Cortex of kidney (tissue), 1 donor: ENCODE measurements at places on chromosomes 7 and 10.

DNA sequence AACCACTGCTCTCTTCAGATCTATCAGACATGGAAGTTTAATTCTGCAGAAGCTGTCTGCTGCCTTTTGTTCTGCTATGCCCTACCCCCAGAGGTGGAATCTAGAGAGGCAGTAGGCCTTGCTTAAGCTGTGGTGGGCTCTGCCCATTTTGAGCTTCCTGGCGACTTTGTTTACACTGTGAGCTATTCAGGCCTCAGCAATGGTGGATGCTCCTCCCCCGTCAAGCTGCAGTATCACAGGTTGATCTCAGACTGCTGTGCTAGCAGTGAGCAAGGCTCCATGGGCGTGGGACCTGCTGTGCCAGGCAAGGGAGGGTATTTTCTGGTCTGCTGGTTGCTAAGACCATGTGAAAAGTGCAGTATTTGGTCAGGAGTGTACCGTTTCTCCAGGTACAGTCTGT, 45.1 kb upstream of the CDK14 start:
- DNase-seq = no peak

- no peak for DNase-seq
Measured at GRCh38 chr7:83410989-83411591, 237.8 kb downstream of the SEMA3E start.

- DNase-seq = no peak
Measured at GRCh38 chr7:135763261-135763660, 14.6 kb upstream of the FAM180A start.

- DNase-seq = no peak
Measured at GRCh38 chr7:116899308-116899707, 36.9 kb downstream of the CAPZA2 start.

GRCh38 chr10:128792426-128793140, 666.4 kb upstream of the MKI67 start:
- DNase-seq = no peak

GRCh38 chr10:71039551-71039950, 151.2 kb upstream of the PCBD1 start:
- no peak for DNase-seq

GRCh38 chr10:29473087-29473356, 161.7 kb downstream of the SVIL start:
- no peak for DNase-seq

DNA sequence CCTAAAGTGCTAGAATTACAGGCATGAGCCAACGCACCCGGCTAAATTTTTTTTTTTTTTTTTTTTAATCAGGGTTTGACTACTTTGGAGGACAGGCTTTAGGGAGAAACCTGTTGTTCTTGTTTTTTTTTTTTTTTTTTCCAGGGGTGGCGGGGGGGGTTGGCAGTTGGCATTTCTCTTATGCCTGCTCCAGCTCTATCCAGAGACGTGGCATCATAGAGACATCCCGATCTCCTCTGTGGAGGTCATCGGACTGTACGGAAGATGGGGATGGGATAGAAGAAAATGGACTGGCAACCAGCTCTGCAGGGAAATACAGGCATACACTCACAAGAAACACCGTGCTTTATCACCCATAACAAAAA, 130.8 kb downstream of the PRPF18 start:
- DNase-seq = no peak

DNA sequence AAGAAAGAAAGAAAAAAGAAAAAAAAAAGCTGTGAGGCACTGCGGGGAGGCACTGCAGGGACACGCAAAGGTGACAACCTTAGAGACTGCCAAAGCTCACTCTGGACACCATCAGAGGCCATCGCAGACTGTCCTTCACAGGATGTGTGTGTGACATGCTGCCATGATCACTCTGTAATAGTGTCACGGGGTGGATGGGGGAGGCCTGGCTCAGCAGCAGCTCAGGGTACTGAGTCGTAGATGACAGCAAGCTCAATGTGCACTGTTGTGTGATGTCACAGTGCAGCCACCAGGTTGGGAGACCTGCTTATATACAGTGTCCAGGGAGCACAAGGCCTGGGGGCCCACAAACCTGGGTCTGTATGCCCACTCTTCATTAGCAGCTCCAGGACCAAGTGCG, 83.3 kb downstream of the SLIT1 start:
- no peak for DNase-seq

GRCh38 chr10:130039141-130039540, 71.5 kb downstream of the C10orf143 start:
- no peak for DNase-seq

DNA sequence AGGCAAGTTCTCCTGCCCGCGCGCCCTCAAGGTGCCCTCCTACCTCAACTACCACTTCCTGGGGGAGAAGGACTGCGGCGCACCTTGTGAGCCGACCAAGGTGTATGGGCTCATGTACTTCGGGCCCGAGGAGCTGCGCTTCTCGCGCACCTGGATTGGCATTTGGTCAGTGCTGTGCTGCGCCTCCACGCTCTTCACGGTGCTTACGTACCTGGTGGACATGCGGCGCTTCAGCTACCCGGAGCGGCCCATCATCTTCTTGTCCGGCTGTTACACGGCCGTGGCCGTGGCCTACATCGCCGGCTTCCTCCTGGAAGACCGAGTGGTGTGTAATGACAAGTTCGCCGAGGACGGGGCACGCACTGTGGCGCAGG, 1.4 kb downstream of the FZD1 start:
- no peak for DNase-seq

DNA sequence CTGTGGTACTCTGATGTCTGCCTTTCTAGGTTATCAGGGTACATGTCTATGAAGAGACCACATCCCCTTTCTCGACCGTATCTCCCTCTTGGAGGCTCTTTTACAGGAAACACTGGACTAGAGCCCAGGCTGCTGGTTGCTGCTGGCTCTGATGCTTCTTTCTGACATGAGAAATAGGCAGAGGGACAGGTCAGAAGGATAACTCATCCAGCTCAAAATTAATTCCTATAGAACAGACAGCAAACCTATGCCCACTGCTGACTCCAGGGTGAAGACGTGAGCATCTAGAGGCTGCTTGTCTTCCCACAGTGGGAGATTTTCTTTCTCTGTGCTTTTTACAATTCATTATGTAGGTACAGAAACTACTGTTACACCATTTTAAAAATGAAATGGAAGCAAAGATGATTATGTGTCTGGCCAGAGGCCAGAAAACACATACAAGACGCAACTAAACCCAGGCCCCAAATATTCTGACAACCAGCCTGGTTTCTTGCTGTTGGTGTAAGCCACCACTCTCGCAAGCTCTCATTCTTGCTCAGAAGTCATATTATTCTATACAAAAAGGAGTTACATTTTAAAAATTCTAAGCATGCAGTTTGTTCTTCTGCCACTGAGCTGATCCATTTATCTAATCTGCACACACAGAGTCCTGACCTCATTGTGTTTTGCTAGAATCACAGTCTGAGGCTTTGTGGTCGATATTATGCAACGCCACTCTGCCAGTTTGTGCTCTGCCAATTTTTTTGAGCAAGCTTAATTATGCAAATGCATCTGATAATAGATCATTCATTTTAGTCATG, 424.3 kb downstream of the KIF20B start:
- DNase-seq = no peak

DNA sequence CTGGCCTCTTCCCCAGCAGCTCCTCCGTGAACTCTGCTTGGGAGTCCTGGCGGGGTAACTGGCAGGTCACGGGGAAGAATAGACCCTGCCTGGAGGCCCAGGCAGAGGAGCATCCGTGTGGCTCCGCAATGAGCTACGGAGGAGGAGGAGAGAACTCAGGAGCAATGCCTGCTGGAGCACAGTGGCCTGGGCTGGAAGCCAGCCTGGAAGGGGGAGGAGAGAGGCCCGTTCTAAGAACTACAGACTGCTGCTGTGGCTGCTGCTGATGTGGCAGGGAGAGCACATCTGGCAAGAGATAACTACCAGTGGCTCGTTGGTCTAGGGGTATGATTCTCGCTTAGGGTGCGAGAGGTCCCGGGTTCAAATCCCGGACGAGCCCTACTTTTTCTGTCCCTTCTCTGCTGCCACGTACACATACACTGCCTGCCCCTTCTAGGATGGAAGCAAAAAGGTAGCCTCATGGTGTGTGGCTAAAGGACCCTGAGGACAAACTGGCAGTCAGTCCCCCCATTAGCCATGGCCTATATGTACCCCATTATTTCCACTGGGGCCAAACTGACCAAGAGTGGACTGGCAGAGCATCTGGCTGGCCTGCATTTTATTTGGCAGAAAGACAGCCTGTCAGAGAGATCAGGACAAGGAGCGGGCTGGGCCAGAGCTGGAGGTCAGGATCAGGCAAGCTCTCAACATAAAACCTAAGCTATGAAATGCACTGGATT, 7.7 kb upstream of the OPN1SW start:
- no peak for DNase-seq

DNA sequence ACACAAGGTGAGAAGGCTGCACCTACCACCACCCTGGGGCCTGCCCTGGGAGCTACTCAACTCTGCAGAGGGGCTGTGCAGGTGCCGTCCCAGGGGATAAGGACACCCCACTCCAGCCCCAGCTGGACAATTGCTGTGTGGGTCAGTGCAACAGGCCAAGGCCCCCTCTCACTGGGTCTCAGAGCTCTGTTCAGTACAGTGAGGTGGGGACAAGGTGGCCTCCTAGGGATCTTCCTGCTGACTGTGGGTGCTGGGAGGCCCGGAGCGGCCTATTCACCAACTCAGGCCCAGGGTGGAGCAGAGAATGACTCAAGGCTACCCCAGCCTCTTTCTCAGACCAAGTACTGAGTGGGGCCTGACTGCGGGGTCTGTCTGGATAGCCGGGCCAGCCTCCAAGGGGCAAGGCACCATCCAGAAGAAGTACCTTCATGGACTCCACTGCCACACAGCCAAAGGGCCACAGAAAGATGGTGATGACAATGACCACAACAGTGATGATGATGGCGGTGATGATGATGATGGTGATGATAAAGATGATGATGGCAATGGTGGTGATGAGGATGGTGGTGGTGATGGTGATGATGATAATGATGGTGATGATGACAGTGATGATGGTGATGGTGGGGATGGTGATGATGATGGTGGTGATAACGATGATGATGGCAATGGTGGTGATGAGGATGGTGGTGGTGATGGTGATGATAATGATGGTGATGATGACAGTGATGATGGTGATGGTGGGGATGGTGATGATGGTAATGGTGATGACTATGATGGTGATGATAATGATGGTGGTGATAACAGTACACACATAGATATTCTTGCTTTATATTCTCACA, 59.8 kb upstream of the DNAAF5 start:
- DNase-seq = no peak

- no peak for DNase-seq
Measured at GRCh38 chr10:44197646-44198045, 187.3 kb downstream of the CXCL12 start.

- DNase-seq = no peak
Measured at GRCh38 chr10:49076319-49076718, 39.0 kb downstream of the VSTM4 start.

- DNase-seq = no peak
Measured at GRCh38 chr7:149559711-149560110, 62.1 kb upstream of the ZNF746 start.
